Midbrain (tissue), 1 donor: ENCODE measurements at places on chromosomes 1 and 21.
A peak's percentile ranks its signal among the peaks of the same experiment; 100 is the strongest.

DNA sequence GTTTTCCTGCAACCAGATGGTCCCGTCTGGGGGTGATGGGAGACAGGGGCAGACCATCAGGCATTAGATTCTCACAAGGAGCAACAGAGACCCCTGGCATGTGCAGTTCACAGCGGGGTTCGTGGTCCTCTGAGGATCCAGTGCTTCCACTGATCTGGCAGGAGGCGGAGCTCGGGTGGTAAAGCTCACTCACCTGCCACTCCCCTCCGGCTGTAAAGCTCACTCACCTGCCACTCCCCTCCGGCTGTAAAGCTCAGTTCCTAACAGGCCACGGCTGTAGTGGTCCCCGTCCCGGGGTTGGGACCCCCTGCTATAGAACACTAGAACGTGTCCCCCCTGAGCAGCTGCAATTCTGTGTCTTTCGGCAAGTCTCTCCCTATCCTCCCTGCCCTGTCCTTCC lies 4.6 kb downstream of the KRTAP10-12 start:
- DNase-seq: no peak

DNA sequence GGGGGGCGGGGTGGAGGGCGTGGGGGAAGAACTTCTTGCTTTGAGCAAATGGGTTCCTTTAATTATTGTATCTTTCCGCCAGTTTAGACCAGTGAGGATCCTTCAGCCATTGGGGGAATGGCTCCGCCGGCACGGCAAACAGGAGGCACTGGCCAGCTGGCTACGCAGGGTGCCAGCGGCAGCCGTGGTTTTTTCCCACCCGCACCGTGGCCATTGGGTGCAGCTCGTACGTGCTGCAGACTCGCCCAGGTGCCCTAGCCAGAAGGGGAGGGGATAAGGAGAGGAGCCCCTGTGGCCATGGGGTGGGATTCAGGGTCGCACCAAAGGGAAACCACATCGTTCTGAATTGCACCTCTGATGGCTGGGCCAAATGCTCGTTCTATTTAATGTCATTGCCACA lies 65.6 kb downstream of the RGSL1 start:
- DNase-seq: no peak

GRCh38 chr1:119448127-119448511 lies 33.2 kb downstream of the HSD3B2 start:
- DNase-seq: no peak

- no peak for DNase-seq
These were observed 39.9 kb upstream of the HMGN1 start for GRCh38 chr21:39388811-39389155.

- DNase-seq: no peak
These were observed 4.8 kb downstream of the PLA2G2F start for GRCh38 chr1:20143734-20144565.

DNA sequence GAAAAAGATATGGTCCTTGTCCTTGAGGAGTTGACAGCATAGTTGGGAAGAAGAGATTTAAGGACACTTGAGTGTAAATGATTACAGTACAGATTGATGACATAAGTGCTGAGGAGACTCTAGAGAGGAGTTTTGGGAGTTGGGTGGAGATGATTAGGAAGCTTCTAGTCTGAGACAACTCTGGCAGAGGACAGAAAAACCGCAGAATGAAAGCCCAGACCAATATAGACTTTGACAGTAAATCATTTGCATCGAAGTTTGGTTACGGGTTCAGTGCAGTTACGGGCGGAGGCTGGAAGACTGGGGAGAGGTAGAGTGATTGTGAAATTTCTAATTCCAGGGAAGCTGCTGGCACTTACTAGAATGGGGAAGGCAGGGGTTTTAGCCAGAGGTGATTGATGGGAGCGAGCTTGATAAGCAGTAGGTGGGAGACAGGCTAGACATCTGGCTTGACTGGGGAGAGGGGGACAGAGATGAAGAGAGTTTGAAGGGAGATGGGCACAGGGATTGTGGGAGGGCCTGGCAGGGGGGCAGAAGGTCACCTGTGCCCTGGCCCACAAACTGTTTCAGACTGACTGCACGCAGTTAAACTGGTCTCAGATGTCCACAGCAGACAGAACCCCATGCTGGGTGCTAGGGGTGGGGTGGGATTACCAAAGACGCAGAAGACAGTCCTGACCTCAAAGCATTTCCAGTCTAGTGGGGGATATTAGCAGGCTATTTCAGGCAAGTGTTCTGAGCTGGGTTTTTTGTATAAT lies 20.1 kb downstream of the SH2D2A start:
- DNase-seq: no peak

- no peak for DNase-seq
These were observed 32.8 kb upstream of the ZNF281 start for GRCh38 chr1:200442537-200443156.

DNA sequence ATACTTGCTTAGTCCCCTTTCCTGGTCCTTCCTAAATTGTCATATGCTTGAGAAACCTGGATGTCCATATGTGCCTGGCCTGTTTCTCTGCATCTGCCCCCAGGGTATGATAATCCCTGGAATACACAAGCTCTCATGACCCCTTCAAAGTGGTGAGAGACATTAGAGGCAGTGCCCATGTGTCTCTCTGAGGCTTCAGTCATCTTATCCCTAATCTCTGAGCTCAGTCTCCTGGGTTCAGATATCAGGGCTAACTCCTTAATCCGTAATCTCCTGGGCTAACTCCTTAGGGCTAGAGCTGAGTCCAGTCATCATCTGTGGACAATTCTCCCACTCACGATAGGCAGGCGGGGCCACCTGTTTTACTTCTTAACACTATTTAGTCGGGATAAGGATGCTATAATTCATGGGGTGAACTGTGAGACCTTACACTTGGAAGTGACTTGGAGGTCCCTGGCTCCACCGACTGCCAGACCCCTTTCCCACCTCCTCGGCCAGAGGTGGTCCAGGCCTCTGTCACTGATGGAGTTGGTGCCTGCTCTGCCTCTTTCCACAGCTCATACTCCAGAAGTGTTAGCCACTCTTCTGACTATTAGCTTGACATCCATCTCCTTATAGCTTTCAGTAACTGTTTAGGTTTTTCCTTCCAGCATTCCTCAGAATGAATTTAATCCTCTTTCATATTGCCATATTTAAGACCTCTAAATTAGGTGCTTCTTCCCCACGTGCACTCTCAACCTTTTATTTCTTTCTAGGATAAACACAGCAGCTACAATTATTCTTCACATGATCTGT lies 22.7 kb downstream of the CCN1 start:
- DNase-seq: no peak

GRCh38 chr21:45568383-45568782 lies 26.1 kb upstream of the SLC19A1 start:
- no peak for DNase-seq

DNA sequence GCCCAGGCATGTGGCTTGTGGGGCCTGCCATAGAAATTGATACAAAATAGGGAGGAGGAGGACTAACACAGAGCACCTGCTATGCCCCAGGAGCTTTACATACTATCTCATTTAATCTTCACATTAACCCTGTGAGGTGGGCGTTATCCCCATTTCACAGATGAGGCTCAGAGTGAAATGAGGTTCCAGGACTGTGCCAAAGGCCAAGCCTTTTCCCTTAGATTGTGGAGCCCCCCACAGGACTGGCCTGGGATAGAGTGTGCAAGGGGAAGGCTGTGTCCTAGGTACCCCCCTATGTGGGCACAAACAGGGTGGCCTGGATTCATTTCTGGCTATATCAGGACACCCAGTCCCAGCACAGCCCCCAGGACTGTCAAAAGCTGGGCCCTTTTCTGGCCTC lies 2.2 kb upstream of the DDOST start:
- no peak for DNase-seq

DNA sequence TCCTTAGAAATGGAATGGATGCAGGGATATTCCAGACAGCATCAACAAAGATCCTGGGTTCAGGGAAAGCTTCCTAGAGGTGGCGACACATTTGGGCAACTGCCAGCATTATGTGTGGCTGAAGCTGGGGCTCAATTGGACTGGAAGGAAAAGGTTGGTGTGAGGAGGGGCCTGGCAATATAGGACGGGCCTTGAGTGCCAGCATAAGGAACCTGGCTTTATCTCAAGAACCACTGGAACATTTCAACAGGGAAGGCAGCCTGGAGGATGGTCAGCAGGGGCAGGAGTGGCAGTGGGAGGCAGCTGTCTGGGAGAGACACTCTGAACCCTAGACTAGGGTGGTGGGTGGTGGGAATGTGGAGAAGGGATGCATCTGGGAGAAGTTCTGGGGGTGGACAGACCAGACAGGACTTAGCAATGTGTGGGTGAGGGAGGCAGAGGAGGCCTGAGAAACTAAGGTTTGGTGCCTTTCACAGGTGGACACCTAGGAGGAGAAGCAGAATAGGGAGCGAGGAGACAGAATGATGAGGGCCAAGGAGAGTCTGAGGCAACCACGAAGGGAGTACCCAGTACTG lies 3.5 kb downstream of the SH3BGRL3 start:
- DNase-seq: no peak

DNA sequence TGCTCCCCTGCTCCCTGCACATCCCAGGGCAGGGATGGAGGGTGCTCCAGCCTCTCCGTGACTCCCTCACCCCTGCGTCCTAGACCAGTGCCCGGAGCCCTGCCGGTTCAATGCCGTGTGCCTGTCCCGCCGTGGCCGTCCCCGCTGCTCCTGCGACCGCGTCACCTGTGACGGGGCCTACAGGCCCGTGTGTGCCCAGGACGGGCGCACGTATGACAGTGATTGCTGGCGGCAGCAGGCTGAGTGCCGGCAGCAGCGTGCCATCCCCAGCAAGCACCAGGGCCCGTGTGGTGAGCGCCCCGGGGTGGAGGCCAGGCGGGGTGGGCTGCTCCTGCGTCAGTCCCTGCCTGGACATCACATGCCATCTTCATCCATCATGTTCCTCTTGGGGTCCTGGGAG lies 22.0 kb downstream of the AGRN start:
- no peak for DNase-seq

GRCh38 chr1:7646981-7647901 lies 123.9 kb upstream of the VAMP3 start:
- DNase-seq: peak; percentile 79

- no peak for DNase-seq
These were observed 19.4 kb upstream of the TMEM125 start for GRCh38 chr1:43250351-43250761.

DNA sequence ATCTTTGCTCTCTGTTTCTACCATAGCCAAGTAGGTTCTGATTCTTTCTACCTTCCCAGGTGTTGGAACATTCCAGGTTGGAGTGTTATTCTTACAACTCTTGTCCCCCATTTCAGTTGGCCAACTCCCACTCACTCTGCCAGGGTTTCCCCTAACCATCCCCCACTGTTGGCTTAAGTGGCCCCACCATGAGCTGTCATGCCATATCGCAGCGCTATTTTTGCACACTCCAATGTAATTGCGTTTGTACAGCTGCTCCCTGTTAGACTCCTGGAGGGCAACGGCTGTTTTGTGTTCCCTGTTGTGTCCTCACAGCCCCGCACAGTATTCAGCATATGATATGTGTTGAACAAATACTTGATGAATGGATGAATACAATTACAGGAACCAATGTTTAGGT lies 117.7 kb upstream of the ETS2 start:
- no peak for DNase-seq

DNA sequence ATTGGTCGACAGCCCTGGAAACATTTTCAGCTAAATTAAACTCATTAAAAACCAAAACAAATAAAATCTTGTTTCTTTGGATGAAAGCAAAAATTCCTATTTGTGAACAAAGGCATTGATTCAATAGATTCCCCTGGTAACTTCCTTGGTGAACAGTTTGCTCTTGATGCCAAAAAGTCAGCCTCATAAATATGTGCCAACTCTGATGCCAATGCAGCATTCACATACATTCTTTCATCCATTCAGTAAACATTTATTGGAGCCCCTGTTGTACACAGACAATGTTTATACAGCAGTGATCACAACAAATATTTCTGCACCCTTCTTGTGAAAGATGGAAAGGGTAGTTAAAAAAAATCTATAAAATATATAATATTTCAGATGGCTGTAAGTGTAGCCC lies 107.8 kb downstream of the PLD5 start:
- no peak for DNase-seq

GRCh38 chr1:221149555-221150075 lies 270.4 kb downstream of the HLX start:
- DNase-seq: no peak

- DNase-seq: no peak
These were observed 4.4 kb downstream of the JMJD4 start for GRCh38 chr1:227730630-227731151.

DNA sequence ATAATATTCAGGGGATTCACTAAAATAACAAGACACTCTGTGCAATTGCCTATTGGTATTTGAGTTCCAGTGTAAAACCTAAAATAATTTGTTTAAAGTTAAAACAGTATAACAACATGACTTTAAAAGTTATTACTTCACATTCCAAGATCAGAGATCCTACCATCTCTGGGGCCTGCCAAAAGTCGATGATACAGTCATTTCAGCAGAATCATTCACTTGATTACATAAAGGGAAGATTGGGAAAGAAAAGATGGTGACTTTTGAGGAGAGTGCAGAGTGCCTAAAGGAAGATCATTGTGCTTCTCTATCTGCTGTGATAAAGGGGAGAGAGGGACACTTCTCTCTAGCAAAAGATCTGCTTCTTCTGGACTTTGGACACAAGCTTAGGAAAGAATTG lies 784.4 kb upstream of the ADGRL4 start:
- DNase-seq: no peak

- peak; percentile 55 for DNase-seq
These were observed 74.1 kb downstream of the CD46 start for GRCh38 chr1:207825719-207826556.

GRCh38 chr1:209733409-209734192 lies 22.3 kb upstream of the TRAF3IP3 start:
- no peak for DNase-seq

- DNase-seq: no peak
These were observed 543.2 kb upstream of the CXADR start for GRCh38 chr21:16969636-16970035.

DNA sequence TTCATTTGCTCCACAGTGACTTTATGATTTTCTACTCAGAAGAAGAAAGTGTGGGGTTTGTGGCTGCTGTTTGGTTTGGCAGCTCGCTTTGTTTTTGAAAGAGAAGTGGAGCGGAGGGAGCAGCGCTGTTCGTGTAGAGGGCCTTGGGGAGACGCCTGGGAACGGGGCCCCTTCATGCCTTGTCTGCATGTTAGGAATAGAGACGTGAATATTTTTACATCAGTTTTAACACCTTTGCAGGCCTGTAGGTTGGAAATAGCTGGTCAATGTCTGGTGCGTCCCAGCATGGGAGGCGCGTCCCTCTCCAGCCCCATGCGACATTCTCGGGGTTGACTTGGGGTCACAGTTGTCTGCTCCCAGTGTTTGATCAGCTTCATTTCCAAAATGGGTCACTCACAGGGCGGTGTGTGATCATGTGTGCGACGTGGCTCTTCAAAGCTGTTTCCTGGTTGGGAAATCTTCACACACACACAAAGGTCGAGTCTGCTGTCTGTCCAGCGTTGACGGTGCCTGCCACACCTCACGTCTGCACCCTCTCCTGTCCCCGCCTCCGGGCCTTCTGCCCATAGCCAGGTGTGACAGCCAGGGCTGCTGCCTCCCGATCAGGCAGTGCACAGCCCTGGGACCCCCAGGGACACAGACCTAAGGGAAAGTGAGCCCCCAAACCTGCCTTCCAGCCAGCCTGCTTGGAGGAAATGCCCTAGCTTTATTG lies 149.2 kb downstream of the PSMG1 start:
- DNase-seq: no peak
